ENCODE measurements at places on chromosomes 16 and 17.

GRCh38 chr16:14511800-14512135 lies 118.3 kb downstream of the PARN start:
- DNase-seq: no peak

- DNase-seq: no peak
These were observed 13.6 kb downstream of the ZC3H7A start for GRCh38 chr16:11783319-11784037.

GRCh38 chr16:78743556-78743955 lies 644.1 kb downstream of the WWOX start:
- no peak for DNase-seq

GRCh38 chr17:6526362-6527152 lies 29.8 kb downstream of the PITPNM3 start:
- DNase-seq: no peak

- no peak for DNase-seq
These were observed 28.6 kb downstream of the COG7 start for GRCh38 chr16:23424292-23424958.

GRCh38 chr17:17579691-17580090 lies 11.8 kb downstream of the PEMT start:
- DNase-seq: no peak

DNA sequence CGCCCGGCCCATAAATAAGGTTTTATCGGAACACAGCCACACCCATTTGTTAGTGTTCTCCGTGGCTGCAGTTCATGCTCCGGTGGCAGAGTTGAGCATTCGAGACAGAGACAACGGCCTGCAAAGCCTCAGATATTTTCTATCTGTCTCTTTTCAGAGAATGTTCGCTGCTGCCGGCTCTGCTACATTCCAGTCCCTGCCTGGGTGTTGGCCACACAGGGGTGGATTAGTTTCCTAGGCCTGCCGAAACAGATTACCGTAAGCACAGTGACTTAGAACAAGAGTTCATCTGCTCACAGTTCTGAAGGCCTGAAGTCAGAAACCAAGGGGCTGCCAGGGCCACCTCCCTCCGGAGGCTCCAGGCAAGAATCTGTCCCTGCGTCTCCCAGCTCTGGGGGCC lies 19.1 kb upstream of the GSG1L start:
- no peak for DNase-seq

GRCh38 chr16:1614456-1615102 lies 2.4 kb downstream of the CRAMP1 start:
- no peak for DNase-seq

DNA sequence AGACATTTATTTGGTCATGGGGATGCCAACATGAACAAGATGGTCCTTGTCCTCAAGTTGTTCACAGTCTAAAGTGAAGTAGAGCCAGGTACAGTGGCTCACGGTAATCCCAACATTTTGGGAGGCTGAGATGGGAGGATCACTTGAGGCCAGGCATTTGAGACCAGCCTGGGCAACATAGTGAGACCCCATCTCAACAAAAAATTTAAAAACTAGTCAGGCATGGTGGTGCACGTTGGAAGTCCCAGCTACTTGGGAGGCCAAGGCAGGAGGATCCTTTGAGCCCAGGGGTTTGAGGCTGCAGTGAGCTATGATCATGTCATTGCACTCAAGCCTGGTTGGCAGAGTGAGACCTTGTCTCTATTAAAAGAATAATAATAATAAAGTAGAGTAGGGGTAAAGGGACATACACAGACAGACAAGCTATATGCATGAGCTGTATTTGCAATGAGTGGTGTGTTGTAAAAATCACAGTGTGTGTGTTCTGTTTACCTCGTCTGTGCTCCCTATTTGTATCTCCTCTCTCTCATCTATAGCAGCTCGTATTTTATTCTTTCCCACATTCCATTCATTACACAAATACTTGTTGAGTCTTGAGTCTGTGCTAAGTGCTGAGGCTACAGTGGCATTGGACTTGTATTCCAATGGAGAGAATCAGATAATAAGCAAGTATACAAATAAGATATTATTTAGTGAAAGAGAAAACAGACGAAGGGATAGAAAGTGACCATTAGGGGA lies 73.9 kb upstream of the DHX40 start:
- DNase-seq: no peak

DNA sequence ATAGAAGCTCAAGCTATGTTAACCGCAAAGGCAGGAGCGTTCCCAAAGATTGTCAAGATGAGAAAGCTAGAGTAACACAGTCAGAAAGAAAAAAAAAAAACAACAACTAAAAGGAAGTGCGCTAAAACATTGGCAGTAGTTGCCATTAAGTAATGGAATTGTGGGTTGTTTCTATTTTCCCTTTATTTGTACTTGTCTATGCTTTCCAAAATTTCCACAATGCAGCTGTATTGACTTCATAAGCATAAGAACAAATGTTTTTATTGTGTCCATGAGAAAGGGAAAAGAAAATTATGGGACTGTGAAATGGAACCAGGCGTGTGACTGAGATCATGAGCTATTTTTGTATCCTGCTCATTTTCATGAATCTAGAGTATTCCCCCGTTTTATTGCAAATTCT lies 153.4 kb downstream of the TMEM114 start:
- no peak for DNase-seq

DNA sequence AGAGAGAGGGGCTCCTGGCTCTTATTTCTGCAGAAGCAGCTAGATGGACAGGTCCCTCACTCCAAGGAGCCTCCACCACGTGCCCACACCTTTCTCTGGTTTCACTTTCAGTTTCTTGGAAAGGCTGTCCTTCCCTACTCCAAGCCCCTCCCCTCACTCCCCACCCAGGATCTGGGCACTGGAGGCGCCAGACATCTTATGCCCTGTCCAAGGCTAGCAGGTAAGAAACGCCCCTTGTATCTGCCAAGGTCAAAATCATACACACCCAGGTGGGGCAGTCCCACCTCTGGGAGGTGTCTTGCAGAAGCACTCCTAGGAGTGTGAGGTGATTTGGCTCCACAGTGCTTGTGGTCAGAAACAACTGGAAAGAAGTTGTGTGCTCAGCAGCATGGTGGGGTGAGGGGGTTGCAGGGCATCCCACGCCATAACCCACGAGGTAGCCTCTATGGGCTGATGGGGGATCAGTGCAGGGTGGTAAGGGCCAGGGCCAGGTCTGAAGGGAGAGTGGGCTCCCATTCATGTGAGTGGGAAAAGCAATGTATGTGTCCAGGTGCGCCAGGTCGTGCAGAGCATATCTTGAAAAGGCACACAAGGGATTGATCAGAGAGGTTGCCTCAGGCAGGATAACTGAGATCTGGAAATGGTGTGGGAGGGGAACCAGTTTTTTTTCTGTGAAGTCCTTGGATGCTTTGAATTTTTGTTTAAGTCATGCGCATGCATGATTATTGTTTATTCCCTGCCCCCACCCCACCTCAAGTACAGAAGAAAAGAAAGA lies 31.8 kb upstream of the PRM1 start:
- no peak for DNase-seq

DNA sequence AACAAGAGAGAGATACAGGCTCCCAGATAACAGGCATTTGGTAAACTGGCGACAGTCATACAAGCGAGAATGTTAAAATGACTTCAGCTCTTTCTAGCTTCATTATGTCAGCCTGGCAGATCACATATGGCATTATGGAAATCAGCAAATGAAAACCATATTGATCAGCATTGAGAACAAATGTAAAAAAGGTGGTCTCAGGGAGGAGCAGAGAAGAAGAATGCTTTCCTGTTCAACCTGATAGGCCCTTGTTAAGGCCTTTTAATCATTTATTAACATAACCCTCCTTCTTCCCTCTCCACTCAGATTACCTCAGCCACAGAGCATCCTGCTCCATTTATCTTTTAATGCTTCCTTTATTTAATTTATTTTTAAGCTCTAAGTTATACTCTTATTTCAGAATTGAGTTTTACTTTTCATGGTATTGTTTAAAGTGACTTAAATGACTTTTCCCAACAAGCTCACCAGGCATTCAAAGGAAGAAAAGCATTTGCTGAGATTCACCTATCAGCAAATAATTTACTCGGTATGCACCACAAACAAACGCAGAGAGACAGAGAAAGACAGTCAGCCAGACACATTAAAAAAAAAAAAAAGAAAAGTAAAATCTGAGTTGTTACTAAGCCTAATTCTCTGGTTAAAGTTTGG lies 243.9 kb upstream of the TBX2 start:
- no peak for DNase-seq

- peak; percentile 77 for DNase-seq
These were observed 76.3 kb downstream of the KSR1 start for GRCh38 chr17:27532269-27533263.

DNA sequence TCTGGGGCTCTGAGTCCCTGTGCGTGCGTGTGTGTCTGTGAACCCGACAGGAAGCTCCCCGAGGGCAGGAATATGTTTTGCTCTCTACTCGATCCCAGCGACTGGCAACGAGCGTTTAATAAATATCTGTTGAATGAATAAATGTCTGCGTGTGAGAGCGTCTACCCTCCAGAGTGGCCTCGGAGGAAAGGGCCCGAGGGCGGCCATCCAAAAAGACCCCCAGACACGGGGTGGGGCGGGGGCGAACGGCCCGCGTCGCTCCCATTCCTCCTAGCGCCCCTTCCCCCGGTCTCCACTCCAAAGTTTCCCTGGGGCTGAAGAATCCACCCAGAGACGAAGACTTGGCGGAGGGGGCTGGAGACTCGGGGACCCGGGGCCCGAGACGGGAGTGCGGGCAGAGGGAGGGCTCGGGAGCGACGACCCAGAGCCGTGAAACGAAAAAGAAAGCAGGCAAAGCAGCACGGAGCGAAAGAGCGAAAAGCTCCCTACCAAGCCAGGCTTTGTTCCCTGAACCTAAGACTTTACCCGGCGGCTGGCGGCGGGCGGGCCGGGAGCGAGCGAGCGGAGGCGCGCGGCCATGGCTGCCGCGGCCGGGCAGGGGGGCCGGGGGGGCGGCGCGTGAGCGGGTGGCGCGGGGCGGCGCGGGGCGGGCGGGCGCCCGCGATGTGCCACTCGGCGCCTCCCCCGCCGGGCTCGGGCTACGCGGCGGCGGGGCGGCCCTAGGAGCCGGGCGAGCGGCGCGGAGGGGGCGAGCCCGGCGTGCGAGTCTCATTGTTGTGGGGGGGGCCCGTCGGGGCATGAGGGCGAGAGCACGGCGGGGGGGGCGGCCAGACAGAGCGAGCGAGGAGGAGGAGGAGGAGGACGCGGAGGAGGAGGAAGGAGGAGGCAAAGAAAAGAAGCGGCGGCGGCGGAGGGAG lies at the start of gene MLLT6:
Gene MLLT6 (plus strand): TSS at position 668 of the 917 bp plus-strand sequence. CDS start 360 bp downstream, outside the sequence.
- DNase-seq: no peak

DNA sequence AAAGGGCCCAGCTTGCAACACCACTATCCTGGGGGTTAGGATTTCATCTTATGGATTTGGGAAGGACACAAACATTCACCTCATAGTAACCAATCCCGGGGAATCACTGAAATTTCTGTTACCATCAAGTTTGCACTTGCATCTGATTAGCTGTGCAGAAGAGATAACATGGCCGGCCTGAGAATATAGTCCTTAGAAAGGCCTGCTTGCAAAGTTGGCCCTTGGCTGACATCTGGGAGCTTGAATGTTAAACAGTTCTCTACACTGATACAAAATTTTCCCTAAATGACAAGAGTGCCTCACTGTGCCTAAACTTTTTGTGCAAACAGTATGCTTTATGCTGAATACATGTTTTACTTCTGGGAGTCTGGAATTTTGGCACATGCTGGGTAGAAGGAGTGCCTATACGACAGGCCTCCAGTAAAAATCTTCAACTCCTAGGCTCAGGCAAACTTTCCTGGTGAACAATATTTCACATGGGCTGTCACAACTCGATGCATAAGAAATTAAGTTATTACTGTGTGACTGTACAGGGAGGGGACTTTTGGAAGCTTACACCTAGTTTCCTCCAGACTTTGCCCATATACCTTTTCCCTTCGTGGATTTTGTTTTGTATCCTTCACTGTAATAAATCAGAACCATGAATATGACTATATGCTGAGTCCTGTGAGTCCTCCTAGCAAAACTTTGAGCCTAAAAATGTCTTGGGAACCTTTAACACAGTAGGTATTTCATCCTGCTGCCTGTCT lies 31.3 kb downstream of the TBC1D3B start:
- no peak for DNase-seq

GRCh38 chr16:4733747-4734062 lies 366 bp downstream of the ANKS3 start:
- no peak for DNase-seq

- no peak for DNase-seq
These were observed 6.1 kb upstream of the DRC7 start for GRCh38 chr16:57688487-57688986.

DNA sequence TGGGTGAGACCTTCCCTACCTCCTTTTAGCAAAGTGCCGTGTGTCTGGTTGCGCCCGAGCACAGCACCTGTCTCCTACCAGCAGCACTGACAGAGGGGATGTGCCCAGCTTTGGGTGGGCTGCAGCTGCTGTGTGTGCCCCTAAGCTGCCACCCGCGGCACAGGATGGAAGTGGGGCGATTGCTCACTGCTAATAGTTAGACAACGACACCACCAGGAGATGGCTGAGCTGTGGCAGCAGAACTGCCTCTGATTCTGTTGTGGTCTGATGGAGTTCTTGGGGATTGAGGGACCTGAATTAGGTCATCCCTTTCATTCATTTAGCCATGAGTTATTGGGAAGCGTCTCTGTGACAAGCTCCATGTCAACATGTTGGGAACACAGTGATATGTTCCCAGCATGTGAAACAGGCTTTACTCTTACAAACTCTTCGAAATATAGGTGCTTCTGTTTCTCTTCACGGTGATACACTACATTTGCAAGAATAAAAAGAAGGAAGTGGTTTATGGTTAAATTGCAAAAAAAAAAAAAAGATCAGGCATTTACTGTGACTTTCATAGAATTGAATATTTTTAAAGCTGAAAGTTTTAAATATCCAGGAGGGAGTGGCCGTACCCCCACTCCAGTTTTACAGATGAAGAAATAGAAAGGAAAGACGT lies 184.4 kb downstream of the MAF start:
- DNase-seq: no peak

DNA sequence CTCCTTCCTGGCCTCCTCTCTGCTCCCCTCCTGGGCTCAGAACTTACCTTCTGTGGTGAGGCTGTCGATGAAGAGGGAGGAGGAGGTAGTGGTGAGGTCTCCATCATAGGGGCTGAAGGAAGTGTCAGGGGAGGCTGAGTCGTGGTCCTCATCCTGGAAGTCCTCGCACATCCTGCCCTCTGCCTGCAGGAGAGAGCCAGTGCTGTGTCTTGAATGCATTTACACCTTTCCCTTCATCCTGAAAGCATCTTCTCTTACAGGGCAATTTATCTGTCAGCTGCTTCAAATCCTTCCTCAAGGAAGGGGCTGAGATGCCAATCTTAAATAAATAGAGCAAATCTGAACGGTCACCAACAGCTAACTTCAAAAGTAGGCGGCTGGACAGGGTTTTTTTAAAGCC lies 73.6 kb downstream of the PLXDC1 start:
- DNase-seq: no peak

- peak; percentile 8 for DNase-seq
These were observed 48.0 kb downstream of the SHCBP1 start for GRCh38 chr16:46573008-46573833.

All from skeletal muscle cell (primary cell).